ENCODE measurements at places on chromosomes 12 and 14. TPM values are rescaled to one million over a fixed set of nuclear protein-coding genes. Genes with fewer than 3 reads are reported as not detected.

The ADCK1 gene
- 5.7 TPM for total RNA-seq

The KRT78 gene
- not detected for total RNA-seq

The TOMM20L gene
- not detected for total RNA-seq

The FOXM1 gene
- 0.82 TPM for total RNA-seq

DNA sequence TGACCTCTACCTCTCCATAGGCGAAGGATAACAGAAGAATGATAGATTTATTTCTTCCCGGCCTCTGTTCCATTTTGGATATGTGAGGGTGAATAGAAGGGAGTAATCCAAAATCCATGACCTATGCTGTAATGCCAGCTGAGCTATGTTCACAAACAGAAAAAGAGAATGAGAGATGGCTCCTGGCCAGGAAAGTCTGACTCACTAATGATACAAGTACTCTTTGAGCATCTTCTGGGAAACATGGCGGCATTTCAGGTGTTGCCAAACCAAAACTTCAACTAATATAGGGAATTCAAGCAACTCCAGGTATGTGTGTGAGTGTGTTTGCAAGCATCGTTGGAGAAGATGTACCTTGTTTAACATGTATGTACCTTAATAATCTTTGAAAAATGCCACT lies 55.1 kb downstream of the MED13L start:
- DNase-seq = no peak

DNA sequence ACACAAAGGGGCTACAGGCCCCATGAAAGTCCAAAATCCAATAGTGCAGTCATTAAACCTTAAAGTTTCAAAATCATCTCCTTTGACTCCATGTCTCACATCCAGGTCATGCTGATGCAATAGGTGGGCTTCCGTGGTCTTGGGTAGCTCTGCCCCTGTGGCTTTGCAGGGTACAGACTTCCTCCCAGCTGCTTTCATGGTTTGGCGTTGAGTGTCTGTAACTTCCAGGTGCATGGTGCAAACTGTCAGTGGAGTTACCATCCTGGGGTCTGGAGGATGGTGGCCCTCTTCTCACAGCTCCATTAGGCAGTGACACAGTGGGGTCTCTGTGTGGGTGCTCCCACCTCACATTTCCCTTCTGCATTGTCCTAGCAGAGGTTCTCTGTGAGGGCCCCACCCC lies 8.5 kb upstream of the OR4Q2 start:
- no peak for DNase-seq

Measured in frontal cortex (tissue), 4 donors.